ENCODE measurements at places on chromosomes 6 and 20.

DNA sequence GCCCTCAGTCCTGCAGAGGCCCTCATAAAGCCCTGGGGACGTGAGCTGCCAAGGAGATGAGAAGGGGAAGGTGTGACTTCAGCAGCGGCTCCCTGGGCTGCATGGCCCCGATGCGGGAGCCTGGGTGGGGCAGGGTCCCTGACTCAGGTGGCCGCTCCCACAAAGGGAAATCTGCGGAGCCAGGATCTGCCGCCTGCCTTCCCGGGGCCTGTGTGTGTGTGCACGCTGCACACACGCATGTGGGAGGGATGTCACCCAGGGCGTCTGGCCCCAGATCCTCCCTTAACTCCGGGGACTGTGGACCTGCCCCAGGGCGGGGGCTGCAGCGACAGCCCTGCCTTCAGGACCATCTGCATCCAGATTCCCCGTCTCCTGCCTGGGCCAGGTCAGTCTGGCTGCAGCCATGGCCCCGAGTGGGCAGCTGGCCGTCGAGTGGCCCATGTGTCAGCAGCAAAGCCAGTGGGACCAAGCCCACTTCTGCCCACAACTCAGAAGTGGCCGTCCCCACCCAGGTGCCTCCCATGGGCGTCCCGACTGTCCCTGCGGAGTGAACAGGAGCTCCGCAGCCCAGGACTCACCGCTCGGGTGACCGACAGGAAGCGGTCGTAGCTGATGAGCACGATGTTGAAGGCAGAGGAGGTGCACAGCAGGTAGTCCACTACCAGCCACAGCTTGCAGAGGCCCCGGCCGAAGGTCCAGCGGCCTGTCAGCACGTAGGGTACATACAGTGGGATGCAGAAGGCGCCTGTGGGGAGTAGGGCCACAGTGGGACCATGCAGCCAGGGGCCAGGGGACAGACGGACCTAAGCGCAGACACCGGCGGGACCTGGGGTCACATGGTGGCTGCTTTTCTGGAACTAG is 1.9 kb downstream of the HRH3 start:
- DNase-seq, result no peak

- DNase-seq, result no peak
Observed at GRCh38 chr6:21158149-21158548, 435.4 kb upstream of the SOX4 start.

- no peak for DNase-seq
Observed at GRCh38 chr6:133512410-133513016, 271.4 kb downstream of the EYA4 start.

DNA sequence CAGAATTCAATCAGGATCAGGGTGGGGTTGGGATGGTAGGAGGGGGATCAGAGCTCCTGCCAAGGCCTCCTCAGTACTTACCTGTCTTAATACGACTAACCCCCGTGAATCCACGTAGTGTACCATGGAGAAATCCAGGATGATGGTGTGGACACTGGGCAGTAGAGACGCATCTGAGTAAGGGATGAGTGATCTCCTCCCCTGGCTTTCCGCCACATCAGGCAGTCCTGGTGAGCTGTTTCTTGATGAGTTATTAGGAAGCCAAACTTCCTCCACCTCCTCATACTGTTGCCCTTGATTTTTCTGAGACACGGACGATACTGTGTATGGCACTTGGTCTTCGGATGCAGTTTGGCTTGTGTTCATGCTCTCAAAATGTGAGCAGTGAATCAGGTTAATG is 34.2 kb upstream of the SRPK1 start:
- no peak for DNase-seq

DNA sequence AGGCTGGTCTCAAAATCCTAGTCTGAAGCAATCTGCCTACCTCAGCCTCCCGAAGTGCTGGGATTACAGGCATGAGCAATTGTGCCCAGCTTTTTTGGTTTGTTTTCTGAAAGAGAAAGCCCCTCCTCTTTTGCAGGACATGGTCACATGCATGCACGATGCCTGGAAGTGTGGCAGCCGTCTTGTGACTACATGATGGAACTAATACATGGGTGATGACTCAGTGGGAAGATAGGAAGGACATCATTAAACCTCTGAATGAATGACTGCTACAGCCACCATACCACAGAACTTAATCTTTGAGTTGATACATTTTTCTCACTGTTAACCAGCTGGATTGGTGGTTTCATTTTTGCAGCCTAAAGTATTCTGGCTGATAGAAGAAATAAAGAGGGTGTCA is 13.4 kb upstream of the CTNNBL1 start:
- DNase-seq, result no peak

DNA sequence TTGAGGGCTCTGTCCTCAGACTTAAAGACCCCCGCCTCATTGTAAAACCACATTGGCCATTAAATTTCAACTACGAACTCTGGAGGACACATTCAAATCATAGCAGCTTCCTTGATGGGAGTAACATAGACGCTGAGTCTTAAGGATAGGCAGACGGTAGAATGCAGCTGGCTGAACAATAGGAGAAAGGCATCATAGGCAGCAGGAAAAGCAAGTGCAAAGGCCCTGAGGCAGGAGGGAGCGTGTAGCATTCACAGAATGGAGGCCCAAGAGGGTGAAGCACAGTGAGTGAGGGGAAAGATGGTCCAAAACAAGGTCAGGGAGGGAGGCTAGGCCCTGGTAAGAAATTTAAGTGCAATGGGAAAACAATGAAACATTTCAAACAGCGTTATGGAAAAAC is 8.6 kb upstream of the PFDN4 start:
- DNase-seq, result no peak

- no peak for DNase-seq
Observed at GRCh38 chr6:167855825-167856425, 29.2 kb downstream of the AFDN start.

DNA sequence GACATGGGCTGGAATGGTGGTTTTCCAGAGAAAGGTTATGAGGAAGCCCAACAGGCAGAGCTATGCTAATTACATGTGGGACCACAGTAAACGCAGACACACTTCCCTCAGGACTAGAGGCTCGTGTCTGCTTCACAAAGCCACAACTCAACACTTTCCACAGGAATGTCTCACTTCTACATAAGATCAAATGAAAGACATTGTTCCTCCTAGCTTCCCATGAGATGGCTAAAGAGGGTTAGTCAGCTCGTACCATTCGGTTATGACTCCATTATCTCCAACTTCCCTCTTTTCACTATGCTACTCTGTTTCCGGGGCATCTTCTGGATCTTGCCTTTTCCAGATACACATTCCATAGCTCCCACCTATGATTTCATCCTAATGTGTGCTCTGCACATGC is 29.1 kb upstream of the ZC3H12D start:
- no peak for DNase-seq

GRCh38 chr6:44723439-44724197 is 336.1 kb downstream of the CDC5L start:
- no peak for DNase-seq
